ENCODE measurements at places on chromosomes 11 and 22.

GRCh38 chr11:44247508-44247907 is 62.4 kb downstream of the ALX4 start:
- DNase-seq = no peak

DNA sequence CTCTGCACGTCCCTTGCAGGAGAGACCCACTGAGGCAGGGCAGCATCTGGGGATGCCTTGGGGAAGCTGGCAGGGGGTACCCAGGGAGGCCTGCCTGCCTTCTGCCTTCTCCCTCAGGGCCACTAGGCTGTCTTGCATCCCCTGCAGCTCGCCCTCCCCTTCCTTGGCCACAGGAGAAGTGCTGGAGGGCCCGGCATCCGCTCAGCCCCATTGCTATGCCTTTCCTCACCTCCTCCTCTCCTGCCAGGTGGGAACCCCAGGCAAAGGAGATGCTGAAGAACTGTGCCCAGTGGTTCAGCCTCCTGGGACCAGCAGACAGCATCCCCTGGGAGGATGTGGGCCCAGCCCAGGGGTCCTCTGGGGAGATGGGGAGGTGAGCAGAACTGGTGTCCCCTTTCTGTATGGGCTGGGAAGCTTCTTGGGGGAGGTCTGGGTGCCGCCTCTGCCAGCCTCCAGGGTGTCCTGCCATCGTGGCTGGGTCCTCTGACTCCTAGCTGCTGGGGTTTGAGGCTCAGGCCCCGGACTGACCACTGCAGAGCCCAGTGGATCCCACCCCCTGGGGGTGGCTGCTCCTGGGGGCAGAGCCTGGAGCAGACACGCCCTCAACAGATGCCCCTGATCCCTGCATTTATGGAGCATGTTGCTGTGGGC is 20.6 kb downstream of the MRGPRG start:
- no peak for DNase-seq

GRCh38 chr22:31218565-31219262 is 6.6 kb downstream of the LIMK2 start:
- no peak for DNase-seq

DNA sequence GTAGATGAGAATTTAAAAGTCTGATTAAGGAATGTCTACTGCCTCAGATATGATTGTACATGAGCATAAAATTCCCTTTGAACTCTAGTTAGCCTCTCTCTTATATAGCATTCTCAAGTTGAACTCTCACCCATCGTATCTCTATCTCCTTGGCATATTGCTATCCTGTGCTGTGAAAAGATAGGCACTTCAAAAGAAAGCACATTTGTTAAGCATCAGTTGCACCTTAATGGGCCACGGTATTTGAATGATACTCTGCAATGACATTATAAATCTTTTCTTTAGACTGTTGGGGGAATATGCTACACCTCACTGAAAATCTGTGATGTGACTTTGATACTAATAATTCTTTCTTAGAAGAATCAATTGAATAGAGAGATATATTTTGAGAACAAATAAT is 570.7 kb downstream of the JRKL start:
- no peak for DNase-seq

GRCh38 chr22:47434336-47435203 is 672.1 kb downstream of the TBC1D22A start:
- DNase-seq = no peak

DNA sequence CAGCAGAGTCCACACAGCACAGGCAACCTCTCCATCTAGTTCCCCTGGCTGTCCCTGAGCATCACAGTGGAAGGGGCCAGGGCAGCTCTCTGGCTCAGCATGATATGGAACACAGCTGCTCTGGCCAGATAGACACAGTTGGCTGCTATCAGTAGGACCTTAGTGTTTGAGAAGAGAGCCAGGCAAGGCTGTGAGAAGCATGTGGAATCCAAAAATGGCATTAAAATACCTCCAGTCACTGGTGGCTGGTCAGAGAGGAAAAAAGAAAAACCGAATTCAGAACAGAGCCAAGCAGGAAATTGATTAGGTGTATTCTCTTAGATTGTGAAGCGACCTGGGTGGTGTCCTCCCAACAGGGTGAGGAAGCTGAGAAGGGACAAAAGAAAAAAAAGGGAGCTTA is 27.9 kb downstream of the SERPINH1 start:
- no peak for DNase-seq

DNA sequence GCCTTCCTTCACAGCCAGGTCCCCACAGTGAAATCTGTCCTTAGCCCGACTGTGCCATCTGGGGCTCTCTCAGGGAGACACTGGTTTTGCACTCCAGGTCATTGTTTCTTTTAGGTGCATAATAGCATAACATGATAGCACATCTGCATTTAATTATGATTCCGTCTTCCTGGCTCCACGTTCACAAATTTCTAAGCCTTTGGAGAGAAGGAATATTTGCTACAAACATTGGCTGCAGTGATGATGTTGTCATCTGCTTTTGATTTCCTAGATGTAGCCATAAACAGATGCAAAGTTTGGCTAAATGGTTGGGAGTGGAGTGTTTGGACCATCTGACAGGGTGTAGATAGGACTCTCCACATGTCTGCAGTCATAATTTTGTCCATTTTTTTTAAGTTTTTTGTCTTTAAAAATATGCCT is 12.0 kb upstream of the CAT start:
- no peak for DNase-seq

GRCh38 chr22:20238536-20238900 is 29.6 kb downstream of the RTN4R start:
- peak; percentile 59 for DNase-seq

- DNase-seq = no peak
These were observed 70.2 kb downstream of the DDX10 start for GRCh38 chr11:108734956-108735559.

DNA sequence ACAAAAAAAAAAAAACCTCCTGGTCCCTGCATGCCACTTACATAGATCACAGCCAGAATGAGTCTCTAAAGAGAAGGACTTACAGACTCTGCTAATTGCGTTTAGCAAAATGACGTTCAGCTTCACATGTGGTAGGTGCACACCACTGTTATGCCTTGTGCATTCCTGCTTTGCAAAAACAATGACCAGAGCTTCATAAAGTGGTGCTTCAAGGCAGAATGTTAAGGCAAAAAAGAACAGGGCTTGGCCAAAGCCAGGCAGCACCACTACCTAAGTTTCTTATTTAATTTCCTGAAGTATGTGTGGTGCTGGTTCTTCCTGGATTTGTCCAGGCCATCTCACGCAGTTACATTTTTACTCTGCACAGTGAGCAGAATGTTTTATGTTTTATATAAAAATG is 85.2 kb downstream of the GALNT18 start:
- no peak for DNase-seq

GRCh38 chr11:77106321-77106720 is 3.7 kb downstream of the OMP start:
- DNase-seq = no peak

DNA sequence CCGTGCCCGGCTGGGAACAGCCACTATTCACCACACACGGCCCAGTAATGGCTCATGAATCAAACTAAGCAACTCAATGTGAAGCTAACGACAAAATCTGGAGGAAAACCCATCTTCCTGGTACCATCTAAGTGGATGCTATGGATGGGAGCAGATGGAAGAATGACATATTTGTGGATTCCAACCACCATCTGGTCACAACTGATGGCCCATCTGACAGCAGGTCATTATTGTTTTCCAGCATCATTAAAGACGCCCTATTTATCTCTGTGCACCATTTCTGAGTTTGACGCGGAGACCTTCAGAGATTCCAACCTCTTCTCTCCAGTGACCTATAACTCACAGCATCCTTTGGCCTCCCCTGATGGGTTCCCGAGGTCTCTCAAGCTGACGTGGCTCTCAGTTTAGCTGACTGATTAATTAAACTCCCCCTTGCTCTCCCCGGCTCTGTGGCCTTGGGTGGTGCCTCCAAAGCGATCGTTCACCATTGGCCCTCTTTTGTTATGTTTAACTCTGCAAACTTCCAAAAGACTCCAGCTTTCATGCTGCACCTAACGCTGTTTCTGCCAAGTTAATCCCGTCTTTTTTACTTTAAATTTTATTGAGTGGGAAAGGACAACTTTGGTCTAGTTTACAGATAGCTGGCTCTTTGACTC is 1514.4 kb downstream of the BRD1 start:
- no peak for DNase-seq

GRCh38 chr11:109512680-109513079 is 90.7 kb downstream of the C11orf87 start:
- no peak for DNase-seq

DNA sequence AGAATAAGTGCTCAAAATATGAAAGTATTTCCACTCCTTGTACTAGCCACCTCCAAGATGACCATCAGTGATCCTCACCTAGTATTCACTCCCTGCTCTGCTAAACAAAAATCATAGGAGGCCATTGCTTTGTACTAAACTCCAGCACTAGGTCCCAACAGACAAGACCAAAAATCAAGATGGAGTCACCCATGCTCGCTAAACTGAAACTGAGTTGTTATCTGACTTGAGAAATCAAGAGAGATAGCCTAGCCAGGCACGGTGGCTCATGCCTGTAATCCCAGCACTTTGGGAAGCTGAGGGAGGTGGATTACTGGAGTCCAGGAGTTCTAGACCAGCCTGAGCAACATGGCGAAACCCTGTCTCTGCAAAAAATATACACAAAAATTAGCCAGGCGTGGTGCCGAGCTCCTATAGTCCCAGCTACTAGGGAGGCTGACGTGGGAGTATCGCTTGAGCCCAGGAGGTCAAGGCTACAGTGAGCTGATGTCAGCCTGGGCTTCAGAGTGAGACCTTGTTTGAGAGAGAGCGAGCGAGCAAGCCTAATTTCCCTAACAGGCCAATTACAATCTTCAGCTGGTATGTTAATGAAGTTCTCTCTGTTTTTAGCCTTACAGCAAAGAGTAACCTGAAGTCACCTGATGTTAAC is 9.3 kb downstream of the SEC14L6 start:
- no peak for DNase-seq

- DNase-seq = peak; percentile 79
These were observed 432 bp downstream of the TNKS1BP1 start for GRCh38 chr11:57324154-57324885.

DNA sequence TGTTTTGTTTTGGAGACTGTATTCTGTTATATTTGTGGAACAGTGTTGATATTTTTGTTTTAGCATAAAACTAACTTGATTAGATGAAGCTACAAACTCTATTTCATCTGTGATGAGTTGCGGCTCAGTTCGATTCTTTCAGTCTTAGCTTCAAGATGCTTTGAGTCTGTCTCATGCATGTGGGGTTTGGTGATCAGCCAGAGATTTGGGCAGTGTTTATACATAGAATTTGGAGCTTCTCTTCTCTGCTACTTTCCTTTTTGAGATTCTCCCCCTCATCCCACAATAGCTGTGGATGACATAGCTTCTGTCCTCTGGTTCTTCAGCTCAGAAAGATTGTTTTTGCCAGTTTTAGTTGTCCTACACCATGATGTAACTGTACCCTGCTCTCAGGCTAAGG is 90.4 kb downstream of the ARHGAP20 start:
- no peak for DNase-seq

Data from right kidney (tissue), 9 donors.